CD4-positive, alpha-beta T cell treated with Interleukin-15 for 1 hour (primary cell): ENCODE measurements at places on chromosomes 5 and 9.
A peak's percentile ranks its signal among the peaks of the same experiment; 100 is the strongest.

- no peak for DNase-seq
Measured at GRCh38 chr5:135240283-135240633, 158.8 kb downstream of the MACROH2A1 start.

- no peak for DNase-seq
Measured at GRCh38 chr5:105907016-105907415, 1763.7 kb downstream of the EFNA5 start.

DNA sequence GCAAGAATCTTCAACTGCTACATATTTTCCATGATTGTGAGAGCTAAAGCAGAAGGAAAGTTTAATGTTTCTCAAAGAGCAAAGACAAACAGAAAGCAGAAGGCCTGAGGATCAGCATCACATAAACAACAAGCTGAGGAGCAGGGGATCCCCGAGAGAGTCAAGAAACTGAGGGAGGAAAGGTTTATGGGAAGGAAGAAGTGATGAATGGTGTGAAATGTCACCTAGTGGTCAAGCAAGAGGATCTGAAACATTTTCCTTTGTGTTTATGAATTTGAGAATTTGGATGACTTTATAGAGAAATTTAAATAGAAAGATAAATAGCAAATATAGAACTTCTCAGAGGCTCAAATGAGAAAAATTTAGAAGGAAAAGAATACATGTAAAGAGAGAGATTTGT lies 481.9 kb downstream of the CHSY3 start:
- DNase-seq, result no peak

DNA sequence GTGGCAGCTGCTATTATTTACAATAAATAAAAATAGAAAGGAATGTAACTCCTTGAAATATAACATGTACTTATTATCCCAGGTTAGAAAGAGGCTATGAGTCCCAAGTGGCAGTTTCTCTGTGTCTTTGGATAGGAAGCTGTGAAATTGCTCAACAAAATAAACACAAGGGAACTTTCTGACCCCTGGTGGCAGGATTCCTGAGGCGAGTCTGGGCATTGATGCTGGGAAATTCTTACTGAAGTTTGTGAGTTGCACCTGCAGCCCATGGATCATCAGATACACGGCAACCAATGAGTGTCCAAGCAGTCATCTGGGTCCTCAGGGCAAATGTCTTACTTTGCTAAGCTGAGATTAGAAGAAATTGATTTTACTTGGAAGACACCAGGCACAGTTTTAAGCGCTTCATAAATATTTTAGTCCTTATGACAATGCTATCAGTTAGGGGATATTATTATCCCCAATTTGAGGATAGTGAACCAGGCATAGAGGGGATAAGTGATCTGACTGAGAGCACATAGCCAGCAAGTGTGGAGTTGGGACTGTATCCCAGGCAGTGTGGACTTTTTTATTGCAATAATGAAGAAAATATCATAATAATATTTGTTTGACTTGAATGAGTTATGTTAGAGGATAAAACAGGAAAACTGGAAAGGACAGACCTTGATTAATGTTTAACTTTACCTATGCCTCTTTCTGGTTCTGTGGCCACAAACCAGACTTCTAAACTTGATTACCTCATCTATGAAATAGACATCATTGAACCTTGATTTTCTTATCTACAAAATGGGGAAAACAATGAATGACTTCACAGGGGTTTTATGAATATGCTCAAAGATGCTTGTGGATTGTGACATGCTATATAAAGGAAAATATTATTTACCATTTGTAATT lies 265.5 kb upstream of the ADAMTSL1 start:
- no peak for DNase-seq

GRCh38 chr5:23627976-23628375 lies 120.6 kb downstream of the PRDM9 start:
- DNase-seq, result no peak

DNA sequence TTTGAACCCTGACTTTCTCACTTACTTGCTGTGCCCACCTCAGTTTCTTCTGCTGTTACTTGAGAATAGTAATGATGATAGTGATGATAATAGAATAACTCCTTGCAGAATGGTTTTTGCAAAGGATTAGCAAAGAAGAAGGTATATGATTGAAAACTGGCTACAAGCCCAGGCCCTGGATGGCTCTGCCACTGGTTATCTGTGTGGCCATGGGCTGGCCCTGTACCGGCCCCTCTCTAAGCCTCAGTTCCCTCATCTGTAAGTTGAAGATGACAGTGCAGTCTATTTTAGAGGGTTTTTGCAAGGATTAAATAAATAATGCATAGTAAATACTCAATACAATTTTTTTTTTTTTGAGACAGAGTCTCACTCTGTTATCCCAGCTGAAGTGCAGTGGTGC lies 6.2 kb downstream of the TTLL11 start:
- no peak for DNase-seq

- DNase-seq, result no peak
Measured at GRCh38 chr9:30065888-30066287, 2318.6 kb upstream of the ACO1 start.

GRCh38 chr5:146878476-146879172 lies at the start of gene PPP2R2B:
Gene PPP2R2B (minus strand): TSS chr5:146878757.
- DNase-seq, result peak; percentile 49

DNA sequence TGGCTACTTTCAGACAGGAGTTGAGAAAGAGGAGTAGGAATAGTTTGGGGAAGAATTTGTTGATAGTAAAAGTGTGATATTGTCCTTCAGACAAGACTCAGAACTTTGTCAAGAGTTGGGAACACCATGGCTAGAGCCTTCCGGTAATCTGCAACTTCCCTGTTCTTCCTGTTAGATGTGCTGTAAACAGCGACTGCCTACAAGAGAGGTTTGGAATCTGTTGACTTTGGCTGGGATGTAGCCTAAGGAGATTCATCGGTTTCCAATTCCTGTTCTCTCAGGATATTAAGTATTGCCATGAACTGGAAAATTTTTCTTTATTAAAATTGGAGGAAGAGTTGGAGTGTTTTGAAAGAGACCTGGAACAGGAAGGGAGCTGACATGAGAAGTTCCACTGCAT lies 43.9 kb downstream of the ARHGAP26 start:
- DNase-seq, result no peak

GRCh38 chr5:88846434-88846833 lies 36.5 kb downstream of the MEF2C start:
- DNase-seq, result no peak

DNA sequence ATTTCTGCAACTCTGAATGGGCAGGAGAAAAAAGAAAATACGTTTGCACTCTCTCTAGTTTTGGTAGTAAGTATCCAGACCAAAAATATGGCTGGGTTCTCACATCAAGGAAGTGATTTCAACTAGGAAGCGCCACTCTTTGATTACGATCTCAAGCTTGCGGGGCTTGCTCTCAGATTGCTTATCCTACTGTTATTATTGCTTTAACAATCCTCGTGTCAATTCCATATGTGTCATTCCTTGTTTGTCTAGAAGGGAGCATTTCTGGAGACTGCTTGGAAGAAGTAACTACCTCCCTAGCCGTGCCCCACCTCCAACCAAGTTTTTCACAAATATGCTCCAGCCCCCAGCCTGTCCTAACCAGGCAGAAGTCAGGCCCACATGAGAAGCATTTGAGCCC lies 3.5 kb downstream of the PRUNE2 start:
- DNase-seq, result no peak

DNA sequence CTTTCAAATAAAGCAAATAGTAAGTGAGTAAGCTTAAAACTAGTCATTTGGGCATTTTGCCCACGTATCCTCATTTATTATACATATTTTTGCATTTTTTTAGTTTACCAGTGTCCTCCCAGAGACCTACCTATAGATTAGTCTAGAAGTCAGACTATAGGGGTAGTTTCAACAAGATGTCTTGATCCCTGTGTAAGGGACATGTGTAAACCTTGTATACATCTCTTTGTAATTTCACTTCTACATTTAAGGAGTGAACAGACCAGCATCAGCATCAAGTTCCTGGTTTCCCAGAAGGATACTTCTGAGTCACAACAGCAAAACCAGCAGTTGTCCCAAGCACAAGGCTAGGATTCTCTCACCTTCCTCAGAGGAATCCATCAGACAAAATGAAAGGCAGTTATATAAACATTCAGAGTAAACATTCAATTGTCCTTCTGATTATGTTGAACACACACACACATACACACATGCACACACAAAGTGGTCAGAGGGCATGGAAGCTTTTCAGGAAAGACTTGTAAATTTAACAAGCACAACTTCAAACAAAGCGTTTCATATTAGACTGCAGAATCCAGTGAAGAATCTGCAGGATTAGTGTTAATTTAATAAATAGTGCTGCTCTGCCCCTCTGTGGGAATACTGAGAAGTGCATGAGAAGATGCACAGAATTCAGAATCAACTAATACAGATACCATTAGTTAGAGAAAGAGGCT lies 55.4 kb downstream of the HINT1 start:
- no peak for DNase-seq

DNA sequence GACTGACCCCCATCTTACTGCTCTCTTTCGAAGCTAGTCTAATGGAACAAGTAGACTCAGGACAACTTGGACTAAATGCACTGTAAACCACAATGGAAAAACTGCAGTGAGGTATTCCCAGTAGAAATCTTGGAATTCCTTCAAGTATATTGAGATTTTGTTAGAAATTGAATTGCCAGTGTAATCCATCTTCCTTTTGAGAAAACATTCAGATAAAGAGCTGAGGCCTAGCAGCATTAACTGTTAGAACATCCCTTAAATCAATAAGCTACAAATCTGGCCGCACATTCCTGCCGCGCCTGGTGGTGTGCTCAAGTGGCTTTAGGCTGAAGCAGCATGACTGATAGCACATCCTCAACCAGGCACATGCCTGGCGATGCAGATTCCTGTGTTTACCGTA lies 29.3 kb downstream of the PPIC start:
- no peak for DNase-seq

- no peak for DNase-seq
Measured at GRCh38 chr9:36999728-37000333, 34.2 kb downstream of the PAX5 start.

- DNase-seq, result no peak
Measured at GRCh38 chr5:98206566-98206965, 566.9 kb upstream of the RGMB start.

DNA sequence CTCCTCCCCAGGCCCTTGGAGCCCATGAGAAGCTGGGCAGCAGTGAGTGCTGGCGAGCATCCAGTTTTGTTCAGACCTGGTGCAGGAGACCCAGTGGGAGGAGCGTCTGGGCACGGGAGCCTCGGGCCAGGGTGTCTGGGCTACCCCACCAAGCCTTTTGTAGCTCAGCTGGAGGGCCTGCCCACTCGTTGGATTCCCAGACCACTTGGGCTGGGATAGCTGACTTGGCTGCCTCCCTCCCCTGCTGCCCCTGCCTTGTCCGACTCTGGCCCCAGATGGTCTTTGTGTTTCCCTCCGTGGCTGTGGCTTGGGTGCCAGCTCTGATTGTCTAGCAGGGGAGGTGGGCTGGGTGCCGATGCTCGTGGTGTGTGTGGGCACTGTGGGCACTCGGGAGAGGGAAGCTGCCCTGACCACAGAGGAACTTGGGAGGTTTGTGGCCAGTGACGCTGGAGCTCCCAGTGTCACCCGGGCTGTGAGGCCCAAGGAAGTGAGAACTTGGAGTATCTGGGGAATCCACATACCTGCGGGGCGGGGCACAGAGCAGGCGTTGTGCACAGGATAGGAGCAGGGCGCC lies 47.3 kb downstream of the WNK2 start:
- DNase-seq, result peak; percentile 30

DNA sequence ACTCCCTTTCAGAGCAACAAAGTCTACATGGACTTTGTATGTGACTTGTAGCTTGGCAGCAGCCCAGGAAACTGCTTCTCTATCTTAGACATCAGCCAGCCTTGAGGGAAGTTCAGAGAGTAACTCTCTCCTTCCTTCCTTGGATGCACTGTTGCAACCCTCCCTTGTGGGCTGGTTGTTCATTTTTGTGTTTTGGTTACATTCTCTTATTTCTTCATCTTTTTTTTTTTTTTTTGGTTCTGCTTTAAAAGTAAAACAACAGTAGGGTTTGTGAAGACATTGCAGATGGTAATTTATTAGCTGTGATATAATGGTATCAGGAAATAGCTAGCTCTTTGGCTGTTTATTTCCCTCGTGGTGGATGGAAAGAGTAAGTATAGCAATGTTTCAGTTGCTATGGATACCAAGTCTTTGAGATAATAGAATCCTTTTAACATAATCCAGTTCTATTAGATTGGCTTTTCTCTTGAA lies 97.9 kb upstream of the MAMDC2 start:
- DNase-seq, result peak; percentile 47
